ENCODE measurements at places on chromosomes 5 and 9.

DNA sequence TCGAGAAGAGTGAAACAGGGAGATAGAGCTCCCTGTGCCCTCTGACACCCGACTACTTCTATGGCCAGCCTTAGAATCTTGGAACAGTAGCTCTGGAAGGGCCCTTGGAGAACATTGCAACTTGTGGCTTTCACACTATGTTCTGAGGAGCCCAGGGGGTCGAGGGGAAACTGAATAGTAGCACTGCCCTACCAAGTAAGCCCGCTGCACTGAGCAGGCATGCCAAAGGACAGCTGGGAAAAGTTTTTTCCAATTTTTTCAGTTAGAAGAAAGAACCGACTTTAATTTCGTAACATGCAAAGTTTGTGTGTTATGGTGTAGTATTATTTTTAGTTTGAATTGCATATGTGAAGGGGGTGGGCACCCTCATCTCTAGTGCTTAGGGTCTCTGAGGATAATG is 10.9 kb downstream of the SMIM3 start:
- no peak for DNase-seq

DNA sequence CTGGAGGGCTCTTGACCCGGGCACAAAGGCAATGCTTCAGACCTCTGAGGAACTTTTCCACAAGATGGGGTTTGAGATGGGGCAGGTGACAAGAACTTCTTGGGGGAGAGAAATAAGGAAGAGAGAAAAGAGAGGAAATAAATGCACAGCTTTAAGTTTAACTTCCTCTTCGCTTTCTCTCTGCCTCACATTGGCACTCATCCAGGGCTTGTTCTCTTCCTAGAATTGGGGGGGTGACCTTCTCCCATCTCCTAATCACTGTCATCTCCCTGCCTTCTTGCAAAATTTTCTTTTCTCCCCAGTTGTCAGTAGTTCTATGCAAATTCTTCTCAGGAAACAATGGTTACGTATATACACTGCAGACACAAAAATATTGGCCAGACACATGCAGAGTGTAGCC is 19.1 kb upstream of the ADCY2 start:
- DNase-seq: no peak

- no peak for DNase-seq
Measured at GRCh38 chr5:115626445-115626823, 598 bp upstream of the TMED7 start.

GRCh38 chr5:11377896-11378295 is 526.4 kb downstream of the CTNND2 start:
- no peak for DNase-seq

DNA sequence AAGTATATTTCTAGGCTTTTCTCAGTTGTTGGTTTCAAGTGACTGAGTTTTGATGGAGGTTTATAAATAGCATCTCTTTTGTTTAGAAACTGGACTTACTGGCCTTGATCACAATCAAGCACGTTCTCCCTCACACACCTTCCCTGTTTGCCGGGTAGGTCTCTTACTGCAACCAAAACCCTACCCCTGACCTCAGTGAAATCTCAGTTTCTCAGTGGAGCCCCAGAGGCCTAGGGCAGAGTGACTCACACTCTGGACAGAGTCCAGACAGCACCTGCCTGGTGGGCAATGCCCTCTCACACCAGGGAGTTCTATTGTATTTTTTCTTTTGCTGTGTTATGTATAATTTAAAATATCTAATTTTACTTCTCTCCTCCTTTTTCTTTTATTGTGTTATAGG is 48.4 kb upstream of the EPB41L4B start:
- DNase-seq: no peak

Data from mesothelial cell of epicardium (in vitro differentiated cells).